ENCODE measurements at places on chromosomes 1 and 21.

GRCh38 chr1:34354367-34354766, 177.7 kb downstream of the C1orf94 start:
- no peak for DNase-seq

DNA sequence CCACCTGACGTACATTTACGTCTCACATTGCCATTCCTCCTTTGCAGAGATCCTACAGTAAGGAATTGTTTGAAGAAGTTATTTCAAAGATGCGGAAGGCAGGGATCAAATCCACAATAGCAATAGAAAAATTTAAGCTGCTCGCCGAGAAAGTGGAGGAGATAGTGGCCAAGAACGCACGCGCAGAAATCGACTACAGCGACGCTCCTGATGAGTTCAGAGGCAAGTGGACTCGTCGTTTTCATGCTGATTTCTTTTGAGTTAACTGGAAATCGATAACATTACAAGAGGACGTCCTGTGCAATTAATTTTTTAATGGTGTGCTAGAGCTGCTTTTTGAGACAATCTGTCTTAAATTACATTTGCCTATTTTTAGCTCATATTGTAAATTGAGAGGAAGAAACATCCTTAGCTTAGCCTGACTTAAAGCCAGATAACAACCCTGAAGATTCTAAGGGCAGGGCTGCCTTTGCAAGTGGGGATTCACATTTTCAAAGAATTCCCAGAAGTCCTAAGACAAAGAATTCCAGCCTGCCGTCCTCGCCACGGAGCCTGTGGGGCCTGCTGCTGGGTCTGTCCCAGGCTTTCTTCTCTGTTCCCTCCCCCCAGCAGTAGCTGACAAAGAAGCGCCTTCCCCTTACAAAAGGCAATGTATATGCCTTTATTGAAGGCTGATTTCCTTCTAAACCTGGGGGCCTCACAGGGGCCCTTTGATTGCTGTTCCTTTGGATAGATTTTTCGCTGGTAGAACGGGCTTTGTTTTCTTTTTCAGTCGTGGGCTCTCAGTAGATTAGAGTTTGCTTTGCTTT, 31.6 kb upstream of the KIF1B start:
- DNase-seq, result no peak

DNA sequence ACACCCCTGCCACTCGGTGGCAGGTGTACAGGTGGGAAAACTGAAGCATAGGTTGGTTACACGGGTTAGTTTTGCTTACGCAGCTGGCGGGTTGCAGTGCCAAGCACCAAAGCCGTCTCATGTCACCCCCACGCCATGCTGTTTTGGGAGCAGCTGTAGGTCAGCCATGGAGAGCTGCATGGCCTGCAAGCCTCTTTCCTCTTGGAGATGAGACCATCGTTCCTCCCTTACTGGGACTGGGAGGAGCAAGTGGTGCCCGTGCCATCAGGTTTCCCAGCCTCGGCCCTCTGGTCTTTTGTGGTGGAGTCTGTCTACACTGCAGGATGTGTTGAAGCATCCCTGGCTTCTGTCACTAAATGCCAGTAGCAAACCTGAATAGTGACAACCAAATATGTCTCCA, 46.9 kb downstream of the AJAP1 start:
- DNase-seq, result no peak

GRCh38 chr1:11342621-11343032, 69.6 kb downstream of the UBIAD1 start:
- no peak for DNase-seq

GRCh38 chr1:96559181-96559580, 162.4 kb upstream of the PTBP2 start:
- DNase-seq, result no peak

GRCh38 chr1:56466538-56466937, 112.8 kb downstream of the PLPP3 start:
- no peak for DNase-seq

DNA sequence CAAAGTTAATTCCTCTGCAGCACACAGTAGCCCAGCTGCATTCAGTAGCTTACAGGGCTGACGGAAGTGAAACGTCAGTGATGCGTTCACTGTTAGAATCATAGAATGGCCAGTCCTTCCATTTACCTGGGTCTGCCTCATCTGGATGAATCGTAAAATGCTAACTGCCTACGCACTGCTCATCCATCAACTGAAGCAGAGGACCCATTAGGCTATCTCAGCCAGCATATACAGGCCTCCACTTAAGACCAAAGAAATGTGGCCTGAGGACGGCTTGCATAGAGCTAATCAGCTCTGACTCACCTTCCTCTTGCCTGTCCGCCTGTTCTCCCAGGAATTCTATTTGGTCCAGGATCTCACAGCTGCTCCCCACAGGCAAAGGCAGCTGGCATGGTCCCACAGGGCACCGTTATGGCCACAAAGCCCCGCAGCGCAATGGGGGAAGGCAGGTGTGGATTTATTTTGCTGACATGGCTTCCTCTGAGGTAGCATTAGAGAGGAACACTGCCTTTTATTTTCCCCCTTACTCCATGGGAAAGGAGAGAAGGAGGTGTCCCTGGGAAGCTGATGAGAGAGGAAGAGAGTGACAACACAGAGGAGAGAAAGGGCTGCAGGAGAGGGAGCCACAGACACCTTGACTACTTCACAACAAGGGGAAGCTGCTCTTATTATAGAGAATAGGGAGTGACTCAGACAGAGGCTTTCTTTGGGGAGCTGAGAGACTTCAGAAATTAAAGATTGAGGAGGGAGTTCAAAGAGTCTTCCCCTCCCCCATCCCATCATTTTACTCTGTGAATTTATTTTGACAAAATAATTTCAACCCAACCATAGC, 177.6 kb downstream of the HHIPL2 start:
- no peak for DNase-seq

- no peak for DNase-seq
Measured at GRCh38 chr1:41492341-41492848, 7.9 kb upstream of the EDN2 start.

DNA sequence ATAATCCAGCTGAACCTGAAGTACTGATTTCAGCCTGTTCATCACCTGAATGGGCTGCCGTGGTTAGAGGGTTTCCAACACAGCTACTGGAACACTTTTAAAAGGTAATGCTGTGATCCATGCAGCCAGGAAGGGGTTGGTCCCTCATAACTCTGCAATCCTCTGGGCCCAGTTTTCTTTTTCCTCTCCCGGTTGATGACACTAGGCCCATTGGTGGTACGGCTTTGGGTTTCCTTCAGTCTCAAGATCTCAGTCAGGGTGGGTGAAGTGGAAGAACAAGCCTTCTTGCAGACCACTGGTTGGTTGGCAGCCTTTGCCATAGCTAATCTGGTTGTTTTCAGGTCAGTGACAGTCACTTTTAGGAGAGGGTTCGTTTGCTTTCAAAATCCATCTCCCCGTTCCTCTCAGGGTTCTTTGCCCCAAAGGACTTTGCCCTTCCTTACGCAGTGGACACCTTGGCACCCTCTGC, 502 bp upstream of the SLC35A3 start:
- no peak for DNase-seq

All from uterus (tissue), 4 donors.